Urothelium cell line (cell line): ENCODE measurements at places on chromosomes 3 and 15.

GRCh38 chr15:40380636-40381035 is 1.9 kb upstream of the KNSTRN start:
- DNase-seq = no peak

DNA sequence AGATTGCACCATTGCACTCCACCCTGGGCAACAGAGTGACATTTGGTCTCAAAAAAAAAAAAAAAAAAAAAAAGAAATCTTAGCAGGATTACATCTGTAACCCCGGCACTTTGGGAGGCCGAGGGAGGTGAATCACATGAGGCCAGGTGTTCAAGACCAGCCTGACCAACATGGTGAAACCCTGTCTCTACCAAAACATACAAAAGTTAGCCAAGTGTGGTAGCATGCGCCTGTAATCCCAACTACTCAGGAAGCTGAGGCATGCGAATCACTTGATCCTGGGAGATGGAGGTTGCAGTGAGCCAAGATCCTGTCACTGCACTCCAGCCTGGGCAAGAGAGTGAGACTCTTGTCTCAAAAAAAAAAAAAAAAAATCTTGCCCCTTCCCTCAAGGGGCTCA is 40.4 kb downstream of the LIPC start:
- DNase-seq = no peak

DNA sequence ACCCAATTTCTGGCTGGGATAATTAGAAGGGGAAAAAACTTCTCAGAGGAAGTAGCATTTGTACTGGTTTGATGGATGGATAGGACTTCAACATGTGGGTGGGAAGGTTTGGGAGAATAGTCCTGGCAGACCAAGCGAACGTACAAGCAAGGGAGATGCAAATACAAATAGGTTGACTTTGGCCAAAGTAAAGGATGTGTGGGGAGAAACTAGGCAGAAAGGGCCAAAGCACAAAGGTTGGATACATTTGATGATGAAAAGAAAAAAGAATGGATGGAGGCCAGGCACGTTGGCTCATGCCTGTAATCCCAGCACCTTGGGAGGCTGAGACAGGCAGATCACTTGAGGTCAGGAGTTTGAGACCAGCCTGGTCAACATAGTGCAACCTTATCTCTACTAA is 63.4 kb downstream of the ERC2 start:
- no peak for DNase-seq

DNA sequence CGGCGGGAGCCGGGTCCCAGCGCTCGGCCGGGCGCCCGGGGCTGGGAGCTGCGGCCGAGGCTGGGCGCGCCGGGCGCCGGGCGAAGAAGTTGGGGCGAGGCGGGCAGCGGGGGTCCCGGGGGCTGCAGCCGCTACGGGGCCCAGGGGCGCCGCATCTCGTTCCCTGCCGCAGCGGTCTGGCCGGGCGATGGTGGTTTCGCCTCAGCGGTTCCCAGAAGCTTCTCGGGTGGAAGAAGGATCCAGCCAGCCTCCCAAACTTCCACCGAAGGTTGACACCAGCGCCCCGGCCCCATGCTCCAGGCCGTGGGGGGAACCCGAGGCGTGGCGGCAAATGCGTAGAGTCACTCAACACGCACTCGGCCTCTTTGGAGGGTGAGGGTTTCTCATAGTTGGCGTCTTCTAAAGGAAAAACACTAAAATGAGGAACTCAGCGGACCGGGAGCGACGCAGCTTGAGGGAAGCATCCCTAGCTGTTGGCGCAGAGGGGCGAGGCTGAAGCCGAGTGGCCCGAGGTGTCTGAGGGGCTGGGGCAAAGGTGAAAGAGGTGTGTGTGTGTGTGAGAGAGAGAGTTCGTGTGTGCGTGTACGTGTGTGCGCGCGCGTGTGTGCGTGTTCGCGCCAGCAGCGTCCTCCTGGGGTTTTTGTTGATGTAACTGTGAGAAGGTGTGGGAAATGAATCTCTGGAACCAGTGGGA is 940 bp downstream of the BOC start:
- DNase-seq = no peak

DNA sequence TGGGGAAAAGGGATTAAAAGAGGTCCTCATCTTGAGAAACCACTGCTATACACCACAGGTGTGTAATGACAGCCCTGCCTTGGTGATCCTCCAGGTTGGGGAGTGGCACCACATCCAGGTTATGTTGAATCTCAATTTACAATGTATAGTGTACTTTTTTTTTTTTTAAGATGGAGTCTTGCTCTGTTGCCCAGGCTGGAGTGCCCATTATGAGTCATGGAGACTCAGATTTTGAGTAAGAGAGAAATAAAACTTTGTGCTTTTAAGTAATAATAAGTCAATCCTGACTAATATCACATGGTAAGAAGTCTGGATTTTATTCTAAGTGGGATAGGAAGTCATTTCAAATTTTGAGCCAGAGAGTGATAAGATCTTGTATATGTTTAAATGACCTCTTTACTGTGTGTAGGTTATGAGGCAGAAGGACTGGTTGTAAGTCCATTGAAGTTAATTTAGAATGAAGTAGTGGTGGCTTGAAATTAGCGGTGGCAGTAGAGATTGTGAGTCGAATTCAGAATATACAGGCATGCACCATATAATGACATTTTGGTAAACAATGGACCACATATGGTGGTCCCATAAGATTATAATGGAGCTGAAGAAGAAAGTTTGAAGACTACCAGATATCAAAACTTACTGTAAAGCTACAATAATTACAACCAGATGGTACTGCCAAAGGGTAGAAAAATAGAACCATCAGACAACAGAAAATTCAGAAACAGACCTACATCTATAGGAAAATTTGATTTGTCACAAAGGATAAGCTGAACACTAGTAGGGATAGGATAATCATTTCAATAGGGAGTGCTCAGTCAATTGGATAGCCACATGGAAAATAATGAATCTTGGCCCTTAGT is 20.7 kb downstream of the POPDC2 start:
- DNase-seq = no peak

GRCh38 chr3:13420831-13421765 is 976 bp upstream of the NUP210 start:
- no peak for DNase-seq

DNA sequence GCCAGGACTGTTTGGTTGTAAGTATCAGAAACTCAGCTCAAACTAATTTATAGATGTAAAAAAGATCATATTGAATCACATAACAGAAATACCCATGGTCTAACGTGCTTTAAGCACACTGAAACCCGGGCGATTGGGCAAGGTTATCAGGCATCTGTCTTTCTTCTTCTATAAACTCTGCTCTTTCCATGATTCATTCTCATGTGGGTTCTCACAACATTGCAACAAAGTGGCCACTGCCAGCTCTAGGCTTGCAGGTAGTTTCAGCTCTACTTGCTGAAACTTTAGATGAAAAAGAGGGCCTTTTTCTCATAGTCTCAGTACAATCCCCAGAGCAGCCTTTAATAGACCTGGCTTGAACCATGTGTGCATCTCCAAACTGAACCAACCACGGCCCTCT is 456.1 kb downstream of the MFSD1 start:
- no peak for DNase-seq

DNA sequence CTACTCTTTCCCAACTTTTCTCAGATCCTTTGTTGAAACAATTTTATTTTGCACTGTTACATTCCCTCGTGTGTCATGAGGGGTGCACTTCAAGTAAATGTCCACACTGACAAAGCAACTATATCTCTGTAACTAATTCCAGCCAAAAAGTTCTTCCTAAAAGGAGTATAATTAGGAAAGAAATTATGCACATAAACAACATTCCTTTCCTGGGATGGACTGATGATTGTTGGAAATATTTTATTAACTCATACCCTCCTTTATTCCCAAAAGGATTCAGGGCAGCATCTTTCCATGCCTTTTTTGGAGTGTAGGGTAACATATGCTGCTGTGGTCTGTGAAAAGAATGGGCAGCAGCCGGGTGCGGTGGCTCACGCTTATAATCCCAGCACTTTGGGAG is 426.1 kb upstream of the THBS1 start:
- DNase-seq = no peak

- no peak for DNase-seq
These were observed 130.4 kb downstream of the ZNF385D start for GRCh38 chr3:21620511-21621155.

GRCh38 chr15:60021589-60022378 is 17.7 kb downstream of the FOXB1 start:
- no peak for DNase-seq

- DNase-seq = peak; percentile 94
These were observed at the start of gene P3H2 for GRCh38 chr3:190120269-190121060. P3H2 (minus strand) TSS chr3:190120897; CDS start chr3:190120731, 166 bp downstream.

- DNase-seq = no peak
These were observed 101.6 kb downstream of the LRTM1 start for GRCh38 chr3:54826251-54826691.

DNA sequence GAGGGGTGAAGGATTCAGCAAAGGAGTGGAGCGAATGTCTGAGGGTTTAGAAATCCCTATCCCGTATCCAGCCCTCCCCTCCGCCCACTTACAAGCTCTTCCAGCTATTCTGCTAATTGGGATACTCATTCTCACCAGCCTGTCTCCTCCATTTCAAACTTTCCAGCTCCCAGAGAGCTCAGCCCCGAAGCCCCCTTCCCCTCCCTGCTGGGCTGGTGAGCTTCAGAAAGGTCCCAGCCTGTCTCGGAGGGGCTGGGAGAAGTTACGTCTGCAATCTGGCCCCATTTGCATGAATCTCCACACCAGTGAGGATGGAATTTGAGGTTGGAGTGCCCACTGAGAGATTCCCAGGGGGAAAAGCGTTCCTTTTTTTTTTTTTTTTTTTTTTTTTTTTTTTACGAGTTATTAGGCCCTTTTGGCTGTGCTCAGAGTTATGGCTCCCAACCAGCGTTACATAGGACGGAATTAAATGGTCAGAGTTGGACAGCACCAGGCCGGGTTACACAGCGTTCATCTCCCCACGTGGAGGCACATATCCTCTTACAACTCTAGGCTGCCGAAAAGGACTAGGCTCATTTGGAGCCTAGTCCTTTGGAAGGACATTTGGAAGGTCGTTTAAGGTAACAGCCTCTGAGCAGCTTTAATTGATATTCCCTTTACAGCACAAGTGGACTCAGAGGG is 34.6 kb downstream of the FGD5 start:
- DNase-seq = no peak

DNA sequence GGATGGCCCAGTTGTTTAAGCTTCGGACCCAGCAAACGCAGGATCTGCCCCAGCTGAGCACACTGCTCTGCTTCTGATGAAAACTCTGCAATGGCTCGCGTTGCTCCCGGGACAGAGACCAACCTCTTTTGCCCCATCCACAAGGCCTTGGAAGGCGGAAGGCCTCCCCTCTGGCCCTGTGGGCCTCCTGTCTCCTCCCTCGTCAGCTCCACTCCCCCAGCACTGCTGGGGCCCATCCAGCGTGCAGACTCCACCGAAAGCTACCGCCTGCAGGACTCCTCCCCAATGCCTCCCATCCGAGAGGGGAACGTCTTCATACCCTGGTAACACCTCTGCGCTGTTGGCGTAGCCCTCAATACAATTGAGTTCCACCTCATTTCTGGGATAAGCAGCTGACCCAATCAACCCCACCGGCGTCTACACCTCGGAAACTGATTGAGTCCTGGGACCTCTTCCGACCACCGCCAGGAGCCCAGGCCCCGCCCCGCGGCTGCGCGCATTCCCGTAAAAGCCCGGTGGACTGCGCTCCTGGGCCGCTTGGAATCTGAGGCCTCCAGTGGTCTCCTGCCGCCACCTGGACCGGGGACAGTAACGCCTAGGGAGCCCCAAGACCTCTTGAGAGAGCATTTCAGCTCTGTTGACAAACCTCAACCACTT is at the start of gene PRR23E:
Gene PRR23E, plus strand, starts transcription at position 556 of the 657 bp plus-strand sequence. CDS start 3,555 bp downstream, outside the sequence.
- DNase-seq = no peak

GRCh38 chr3:102238362-102238761 is 196.5 kb upstream of the ZPLD1 start:
- no peak for DNase-seq

GRCh38 chr3:59809016-59809415 is 759.2 kb upstream of the CFAP20DC start:
- no peak for DNase-seq

DNA sequence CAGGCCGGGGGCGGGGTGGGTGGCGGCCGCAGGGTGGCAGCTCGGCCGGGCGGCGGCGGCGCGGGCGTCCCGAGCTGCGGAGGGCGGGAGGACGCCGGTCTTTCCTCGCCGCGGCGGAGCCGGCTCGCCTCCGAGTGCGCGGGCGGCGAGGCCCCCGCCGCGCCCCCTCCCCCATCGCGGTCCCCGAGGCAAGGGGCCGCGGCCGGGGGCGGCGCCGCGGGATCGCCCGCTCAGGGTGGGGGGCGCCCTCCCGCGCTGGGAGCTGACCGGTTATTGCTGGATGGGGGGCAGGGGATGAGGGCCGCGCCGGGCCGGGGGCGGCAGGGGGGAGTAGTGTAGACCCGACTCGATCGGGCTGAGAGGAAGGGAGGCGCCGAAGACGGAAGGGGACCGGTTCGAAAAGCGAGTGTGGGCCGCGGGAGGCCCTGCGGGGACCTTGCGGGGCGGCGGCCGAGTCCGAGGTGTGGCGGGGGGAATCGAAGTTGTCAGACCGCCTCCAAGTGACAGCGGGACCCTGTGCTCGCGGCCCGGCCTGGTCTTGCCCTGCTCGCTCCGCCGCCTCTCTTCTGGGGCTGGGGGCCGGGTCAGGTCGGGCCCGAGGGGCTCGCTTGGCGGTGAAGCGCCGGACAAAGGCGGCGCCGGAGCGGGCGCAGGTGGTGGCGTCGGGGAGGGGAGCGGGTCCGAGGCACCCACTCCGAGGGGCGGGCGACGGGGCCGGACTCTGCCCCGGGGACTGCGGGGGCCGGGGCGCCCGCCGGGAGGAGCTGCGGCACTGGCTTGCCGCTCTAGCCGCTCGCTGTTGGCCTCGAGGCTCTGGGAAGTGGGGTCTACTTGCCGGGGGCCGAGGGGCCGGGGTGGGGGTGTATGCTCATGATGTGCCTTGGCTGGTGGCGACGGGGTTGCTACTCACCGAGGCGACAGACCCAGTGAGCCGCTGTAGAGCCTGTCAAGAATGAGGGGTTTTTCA is 1.1 kb downstream of the BAHD1 start:
- peak; percentile 35 for DNase-seq
